ENCODE measurements at places on chromosomes 11 and 22. TPM values are rescaled to one million over a fixed set of nuclear protein-coding genes. Genes with fewer than 3 reads are reported as not detected.

Gene HEPACAM
- total RNA-seq = not detected

Gene OR52I1
- total RNA-seq = not detected

Gene MYO7A
- total RNA-seq = 0.35 TPM

Gene SLC1A2
- 1.7 TPM for total RNA-seq

Gene HNRNPUL2
- total RNA-seq = 5.0 TPM

Gene NUP50
- 32.1 TPM for total RNA-seq

Gene ALX4
- total RNA-seq = 2.9 TPM

Gene GTSE1
- 13.5 TPM for total RNA-seq

Gene PLAAT2
- total RNA-seq = not detected
